ENCODE measurements at places on chromosomes 2 and 18.
A peak's percentile ranks its signal among the peaks of the same experiment; 100 is the strongest.

DNA sequence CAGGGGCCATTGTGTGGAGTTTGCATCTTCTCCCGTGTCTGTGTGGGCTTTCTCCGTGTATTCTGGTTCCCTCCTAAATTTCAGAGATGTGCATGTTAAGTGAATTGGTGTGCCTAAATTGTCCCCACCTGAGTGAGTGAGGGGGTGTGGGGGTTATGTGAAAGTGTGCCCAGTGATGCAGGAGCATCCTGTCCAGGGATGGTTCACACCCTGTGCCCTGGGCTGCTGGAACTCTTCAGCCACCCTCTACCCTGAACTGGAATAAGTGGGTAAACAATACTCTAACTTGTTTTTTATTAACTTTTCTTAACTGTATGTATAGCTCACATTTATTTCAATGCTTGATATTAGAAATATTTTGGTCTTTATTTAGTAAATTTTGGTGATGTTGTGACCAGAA lies 56.0 kb downstream of the UBE2E3 start:
- DNase-seq, result no peak

GRCh38 chr18:30903566-30903965 lies 139.0 kb downstream of the DSC3 start:
- DNase-seq, result peak; percentile 79

- DNase-seq, result no peak
These were observed 18.9 kb downstream of the NCAPH start for GRCh38 chr2:96354492-96354891.

GRCh38 chr2:9236867-9237266 lies 30.3 kb downstream of the ASAP2 start:
- no peak for DNase-seq

DNA sequence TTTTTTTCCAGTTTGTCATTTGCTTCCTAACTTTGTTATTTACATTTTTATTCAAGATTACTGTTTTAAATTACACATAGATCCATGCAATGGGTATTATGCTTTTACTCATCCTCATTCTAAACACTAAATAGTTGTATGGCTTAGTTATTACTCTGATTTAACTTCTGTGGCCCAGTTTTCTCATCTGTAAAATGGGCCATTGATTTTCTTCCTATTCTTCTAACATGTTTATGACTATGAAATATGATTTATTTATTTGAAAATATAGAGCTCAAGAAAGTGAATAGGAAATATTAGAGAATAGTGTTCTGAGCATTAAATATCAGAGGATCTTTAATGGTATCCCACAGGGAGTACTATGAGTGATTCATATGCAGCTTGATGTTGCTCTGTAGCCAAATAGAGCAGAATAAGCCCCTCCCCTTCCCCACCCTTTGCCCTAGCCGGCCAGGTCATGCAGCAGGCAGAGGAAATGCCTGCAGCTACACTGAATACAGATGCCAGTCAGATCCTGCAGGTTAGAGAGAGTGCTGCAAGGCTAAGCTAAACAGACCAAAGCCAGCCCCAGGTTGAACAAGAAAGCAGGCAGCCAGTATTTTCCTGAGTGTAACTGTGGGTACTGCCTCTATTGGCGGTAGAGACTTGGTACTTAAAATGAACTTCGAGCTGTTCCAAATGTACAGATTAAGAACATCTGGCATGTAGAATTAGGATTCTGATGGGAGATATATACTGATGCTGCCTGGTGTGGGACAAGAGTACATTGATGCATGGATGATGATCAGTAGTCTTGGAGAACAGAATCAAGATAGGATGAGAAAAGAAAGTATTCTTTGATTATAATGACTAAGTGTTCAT lies 11.7 kb upstream of the ACYP2 start:
- peak; percentile 53 for DNase-seq

DNA sequence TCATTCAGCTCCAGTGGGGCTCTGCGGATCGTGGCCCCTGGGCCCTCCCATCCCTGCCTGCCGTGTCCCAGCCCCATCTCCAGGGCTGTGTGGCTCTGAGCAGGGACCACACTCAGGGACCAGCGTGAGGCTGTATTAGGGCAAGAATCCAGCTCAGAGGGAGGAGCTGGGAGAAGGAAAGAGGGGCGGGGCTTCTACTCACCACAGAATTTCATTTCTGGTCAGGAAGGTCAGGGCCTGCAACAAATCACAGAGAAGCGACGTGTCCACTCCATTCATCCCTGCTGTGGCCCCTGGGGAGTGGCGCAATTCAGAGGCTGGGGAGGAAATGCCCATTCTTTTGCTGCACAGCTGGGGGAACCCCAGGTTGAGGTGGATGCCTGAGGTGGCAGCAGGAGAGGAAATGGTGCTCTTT lies 828 bp downstream of the CIB4 start:
- peak; percentile 53 for DNase-seq

- no peak for DNase-seq
These were observed 253.5 kb downstream of the DCDC2C start for GRCh38 chr2:3956892-3957291.

DNA sequence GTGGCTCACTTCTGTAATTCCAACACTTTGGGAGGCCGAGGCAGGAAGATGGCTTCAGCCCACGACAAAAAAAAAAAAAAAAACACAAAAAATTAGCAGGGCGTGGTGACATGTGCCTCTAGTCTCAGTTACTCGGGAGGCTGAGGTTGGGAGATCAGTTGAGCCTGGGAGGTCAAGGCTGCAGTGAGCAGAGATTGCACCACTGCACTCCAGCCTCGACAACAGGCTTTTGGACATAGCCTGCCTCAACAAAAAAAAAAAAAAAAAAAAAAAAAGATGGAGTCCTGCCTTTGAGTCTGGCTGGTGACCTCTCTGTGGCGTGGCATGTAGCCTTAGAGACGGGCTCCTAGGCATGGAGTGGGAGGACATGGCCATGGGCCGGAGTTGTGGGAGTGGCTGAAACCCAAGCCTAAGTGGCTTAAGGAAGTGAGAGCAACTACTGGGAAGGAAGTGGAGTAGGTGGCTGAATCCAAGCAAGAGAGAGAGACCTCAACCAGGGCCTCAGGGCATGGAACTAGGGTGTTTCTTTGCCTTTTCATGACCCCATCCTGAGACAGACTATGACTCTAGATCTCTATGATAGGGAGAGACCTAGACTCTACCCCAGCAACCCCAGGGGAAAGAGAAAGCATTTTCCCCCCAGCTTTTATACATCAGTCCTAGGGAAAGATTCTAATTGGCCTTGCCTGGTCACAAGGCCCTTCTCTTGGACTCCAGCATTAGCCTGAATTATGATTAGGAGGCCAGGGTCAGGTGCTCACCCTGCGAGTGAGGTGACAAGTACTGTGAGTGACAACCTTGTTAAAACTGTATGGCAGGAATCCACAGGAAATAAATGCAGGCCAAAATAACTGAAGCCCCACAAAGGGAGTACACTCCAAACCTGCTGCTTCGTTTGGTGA lies 34.2 kb downstream of the NPAS2 start:
- DNase-seq, result no peak

DNA sequence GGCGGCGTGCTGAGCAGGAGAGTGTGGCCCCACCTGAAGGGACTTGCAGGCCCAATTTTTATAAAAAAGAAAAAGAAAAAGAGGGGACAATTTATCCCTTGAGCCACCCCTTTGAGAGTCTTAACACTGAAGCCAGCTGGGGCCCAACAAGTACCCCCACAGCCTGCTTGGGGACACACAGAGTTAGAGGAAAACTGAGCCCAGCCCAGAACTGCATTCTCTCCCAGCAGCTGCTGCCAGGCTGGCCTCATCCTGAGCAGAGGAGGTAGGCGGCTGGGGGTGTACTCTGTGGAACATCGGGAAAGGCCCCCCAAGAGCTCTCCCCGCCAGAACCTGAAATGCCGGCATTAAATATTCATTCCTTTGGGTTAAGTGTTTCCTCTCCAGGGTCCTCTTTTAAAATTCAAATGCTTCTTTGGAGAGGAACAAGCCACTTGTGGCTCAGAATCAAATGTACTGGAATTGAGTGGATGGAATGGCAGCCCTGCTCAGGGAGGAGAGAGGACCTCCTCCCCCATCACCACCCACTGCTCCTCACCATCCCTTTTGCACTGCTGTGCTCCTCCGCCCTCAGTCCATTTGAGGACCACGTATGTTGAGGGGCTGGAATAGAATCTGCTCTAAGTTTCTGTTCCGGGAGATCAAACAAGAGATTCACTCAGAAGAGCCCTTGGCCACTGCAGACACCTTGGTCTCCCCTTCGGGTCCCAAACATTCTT lies 45.6 kb downstream of the C1QL2 start:
- no peak for DNase-seq

- no peak for DNase-seq
These were observed 461 bp downstream of the PRADC1 start for GRCh38 chr2:73232403-73233153.

DNA sequence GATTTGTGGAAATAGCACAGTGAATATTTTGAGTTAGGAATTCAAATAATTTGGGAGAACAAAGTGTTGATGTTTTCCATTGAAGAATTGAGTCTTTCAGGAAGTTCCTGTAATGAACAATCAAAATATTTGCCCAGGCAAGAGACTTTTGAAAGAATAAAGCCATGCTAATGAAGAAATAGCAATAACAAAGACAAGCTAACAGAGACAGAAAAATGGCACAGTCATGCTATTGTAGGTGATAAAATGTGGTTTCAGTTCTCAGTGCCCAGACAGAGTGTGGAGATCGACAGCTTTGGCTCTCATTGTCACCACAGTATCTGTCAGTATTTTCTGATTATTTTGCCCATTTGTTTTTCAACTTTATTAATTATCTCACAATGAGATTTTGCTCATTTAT lies 490.8 kb upstream of the PIK3C3 start:
- DNase-seq, result no peak

DNA sequence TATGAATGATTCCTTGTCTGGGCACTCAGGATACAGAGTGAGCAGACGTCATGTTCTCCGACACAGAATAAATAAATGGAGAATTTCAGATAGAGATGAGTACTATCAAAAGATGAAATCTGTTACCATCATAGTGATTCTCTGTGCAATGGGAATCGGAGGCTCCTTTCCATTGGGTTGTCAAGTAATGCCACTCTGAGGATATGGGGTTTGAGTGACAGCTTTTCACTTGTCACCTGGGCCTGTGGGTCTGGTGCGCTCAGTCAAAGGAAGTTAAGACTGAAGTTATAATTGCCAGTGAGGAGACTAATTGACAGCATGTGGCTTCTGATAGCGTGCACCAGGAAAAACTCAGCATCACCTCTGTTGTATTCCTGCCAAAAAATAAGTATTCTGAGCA lies 387.2 kb downstream of the SOX11 start:
- no peak for DNase-seq

GRCh38 chr2:19051203-19051831 lies 307.1 kb downstream of the OSR1 start:
- no peak for DNase-seq

- DNase-seq, result peak; percentile 77
These were observed at the start of gene EXOC6B for GRCh38 chr2:72825257-72826155. TSS of gene EXOC6B (minus strand) at chr2:72826033.

DNA sequence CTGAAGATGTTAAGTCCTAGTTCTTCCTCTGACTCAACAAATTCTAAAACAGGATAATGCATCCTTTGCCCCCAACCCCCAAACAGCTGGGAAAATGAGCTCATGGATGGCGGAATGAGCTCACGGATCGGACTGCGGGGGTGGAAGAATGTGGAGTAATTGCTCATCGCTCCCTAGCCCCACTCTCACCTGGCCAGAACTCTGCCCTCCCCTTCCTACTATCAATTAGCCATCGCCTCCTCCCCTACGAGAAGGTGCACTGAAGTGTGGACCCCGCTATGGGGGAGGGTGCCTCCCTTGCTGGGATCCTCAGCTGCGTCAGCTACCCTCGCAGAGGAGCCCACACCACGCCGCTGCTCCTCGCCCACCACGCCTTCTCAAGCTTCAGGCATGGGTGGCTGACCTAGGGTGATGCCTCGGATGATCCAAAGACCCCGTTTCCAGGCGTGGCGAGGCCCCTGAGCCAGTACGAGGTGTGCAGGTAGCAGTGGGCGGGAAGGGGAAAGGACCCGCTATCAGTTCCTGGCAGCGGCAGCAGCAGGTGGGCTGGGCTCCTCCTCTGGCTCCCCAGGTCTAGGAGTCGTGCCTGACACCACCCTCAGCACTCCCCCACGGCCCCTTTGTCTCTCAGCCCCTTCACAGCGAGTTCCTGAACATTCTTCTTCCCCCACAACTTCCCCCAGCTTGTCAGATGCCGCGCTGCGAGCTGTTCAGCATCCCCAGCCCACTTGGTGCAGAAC lies 82.1 kb upstream of the POMC start:
- no peak for DNase-seq

DNA sequence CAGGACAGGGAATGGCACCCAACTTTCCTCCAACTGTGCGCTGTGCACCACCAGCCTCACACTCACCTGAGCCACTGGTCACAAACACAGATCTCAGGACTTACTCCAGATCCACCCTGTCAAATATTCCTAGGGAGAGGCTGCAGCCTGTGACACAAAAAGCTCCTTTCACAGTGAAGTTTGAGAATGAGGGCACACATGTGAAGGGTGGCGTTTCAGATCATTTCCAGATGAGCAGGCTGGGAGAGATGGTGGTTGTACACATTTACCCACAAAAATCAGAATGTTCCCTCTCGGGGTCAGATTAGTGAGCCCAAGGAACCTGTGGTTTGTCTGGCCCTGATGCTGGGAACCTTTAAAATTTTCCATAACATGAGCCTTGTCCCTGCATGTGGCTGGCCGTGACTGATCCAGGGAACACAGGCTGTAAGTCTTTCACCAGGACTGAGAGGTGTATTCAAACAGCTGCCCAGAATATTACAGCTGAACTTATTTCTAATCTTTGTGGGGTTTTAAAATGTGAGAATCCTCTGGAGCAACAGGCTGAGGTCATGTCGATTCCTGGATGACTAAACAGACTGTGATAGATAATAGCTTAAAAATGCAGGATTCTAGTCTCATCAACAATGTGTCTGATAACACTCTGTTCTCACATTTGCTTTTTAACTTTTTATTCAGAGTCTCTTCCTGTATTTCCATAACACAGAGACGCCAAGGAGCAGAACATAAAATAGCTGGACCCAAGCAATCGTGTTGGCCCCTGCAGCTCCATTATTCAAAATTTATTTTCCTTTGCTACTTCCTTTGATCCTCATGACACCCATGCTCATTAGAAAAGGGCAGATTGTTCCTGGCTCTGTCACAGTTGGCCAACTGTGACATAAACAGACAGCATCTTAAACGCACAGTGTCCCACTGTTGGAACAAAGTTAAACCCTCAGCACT lies 35.5 kb downstream of the IL1R2 start:
- DNase-seq, result peak; percentile 64

DNA sequence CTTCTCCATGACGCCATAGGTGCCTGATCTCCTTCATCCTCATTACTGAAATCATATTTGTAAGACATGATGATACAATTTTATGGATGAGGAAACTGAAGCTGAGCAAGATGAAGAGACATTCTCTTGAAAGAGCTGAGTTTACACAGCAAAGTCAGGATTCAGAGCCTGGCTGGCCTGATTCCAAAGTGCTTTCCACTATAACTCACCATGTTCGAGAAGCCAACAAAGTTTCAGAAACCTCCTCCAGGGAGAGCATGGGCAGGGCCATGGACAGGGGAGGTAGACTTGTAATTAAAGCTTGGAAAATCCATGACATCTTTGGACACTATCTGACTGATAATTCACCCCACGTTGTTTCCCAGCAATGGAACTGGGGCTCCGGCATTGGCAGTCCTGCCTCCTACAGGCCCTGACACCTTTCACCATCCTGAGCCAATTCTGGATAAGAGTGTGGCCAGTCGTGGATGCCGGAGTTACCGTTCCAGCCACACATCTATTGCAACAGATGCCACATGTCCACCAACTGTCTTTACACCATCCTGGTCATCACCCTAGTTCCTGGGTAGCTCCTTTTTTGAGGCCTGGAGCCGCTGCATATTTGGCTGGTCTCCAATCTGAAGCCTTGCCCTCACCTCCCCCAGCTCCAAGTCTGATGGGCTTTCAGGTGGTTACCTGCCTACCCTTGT lies 85.0 kb upstream of the PPP1CB start:
- DNase-seq, result no peak

Measured in HS-5 (cell line).